Naive thymus-derived CD4-positive, alpha-beta T cell (primary cell): ENCODE measurements at places on chromosomes 1 and 21. TPM values are rescaled to one million over a fixed set of nuclear protein-coding genes. Genes with fewer than 3 reads are reported as not detected.
A peak's percentile ranks its signal among the peaks of the same experiment; 100 is the strongest.

DNA sequence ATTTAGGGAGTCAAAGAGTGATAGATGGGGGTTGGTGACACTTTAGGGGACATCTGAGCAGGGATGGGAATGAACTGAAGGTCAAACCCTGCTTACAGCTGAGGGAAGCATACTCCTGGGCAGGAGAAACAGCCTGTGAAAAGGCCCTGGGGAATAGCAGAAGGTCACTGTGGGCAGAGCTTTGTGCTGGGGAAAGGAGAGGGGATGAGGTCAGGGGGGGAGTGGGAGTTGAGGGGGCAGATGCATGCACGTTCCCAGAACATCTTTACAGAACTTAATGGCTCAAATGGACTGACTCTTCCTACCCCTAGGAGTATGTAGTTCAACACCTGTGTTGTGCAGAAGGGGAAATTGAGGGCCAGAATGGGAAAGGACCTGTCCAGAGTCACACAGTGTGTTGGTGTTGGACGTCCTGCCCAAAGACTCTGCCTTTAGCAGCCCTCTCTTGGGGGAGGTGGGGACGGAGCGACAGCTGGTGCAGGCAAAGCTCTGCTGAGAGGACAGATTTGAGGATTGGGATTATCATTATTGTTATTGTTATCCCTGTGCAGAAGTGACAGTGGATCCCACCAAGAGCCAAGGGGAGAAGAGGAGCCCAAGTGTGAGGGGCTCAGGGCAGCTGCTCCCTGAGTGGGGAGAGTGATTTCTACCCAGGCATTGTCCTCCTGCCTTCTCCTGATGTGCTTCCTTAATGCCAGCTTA lies 116.5 kb downstream of the PTPRU start:
- DNase-seq, result no peak

DNA sequence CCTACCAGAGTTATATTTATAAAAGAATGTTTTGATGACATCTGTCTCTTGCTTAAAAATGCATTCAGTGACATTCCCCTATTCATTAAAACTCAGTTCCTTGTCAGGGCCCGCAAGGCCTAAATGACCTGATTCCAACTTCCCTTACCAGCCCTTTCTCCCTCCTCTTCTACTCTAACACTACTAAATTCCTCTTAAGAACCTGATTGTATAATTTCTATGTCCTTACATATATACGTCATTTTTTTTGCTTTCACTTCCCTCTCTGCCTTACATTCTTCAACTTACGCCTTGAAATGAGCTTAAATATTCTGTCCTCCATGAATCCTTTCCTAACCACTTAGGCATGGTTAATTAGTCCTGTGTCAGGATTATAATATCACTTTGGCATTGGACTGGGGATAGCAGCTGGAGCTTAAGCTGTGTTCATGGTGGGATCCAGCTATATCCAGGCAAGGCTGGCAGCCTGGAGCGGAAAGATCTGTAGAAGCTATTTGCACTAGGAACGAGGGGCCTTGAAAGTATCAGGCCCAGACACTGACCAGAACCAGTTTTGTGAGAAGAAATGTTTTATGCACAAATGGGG lies 360.2 kb upstream of the PTBP2 start:
- no peak for DNase-seq

GRCh38 chr21:42346441-42346840 lies 4.4 kb downstream of the TFF2 start:
- no peak for DNase-seq

GRCh38 chr1:200379432-200379757 lies 30.4 kb downstream of the ZNF281 start:
- no peak for DNase-seq

GRCh38 chr1:197399755-197400521 lies 131.9 kb downstream of the CRB1 start:
- peak; percentile 28 for DNase-seq

DNA sequence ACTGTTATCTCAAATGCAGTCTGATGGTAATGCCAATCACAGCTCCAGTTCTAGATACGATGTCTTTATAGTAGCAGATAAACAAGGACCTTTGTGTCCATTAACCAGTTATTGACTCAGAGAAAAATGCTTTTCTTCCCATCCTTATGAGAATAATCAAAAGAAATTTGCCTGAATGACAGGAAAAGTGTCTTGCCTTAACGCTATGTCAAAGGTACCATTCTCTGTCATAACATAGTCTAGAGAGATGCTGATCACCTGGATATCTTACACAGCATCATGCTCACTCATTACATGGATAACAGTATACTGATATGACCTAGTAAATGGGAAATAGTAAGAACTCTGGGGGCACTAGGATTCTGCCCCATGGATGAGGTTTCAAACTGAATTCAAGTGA lies 151.7 kb upstream of the NEGR1 start:
- DNase-seq, result no peak

DNA sequence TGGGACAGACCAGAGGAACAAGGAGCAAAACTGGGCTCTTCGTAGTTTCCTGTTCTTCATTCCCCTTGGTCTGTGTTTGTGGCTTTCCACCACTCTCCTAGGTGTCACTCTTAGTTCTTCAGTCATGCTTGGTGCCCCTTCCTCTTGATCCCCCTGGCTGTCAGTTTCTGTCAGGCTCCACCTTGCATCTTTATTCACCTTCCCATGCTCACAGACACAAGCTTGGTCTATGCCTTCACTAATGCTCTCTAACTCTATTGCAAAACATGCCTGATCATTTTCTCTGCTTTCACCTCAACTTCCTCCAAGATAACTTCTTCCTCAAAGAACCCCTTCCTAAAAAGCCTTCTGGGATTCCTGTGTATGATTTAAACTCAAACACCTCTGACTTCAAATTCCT lies 122.9 kb downstream of the GLUL start:
- no peak for DNase-seq

DNA sequence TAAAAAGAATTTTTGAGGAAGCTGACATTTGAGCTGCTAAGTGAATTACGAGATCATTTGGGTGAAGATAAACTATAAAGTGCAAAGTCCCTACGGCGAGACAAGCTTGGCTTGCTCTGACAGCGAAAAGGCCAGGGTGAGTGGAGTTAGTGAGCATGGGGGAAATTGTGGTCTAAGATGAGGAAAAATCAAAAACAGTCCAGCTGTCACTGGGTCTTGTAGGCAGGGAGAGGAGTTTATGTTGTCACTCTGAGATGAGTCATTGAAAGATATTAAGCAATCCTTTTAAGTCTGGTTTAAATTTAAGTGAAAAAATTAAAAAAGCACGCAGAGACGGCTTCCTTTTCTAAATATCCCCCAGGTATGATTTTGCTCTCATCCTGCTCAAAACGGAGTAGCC lies 601.9 kb downstream of the MRPL39 start:
- DNase-seq, result no peak

- DNase-seq, result no peak
Measured at GRCh38 chr1:74504933-74505512, 7.4 kb downstream of the LRRC53 start.

GRCh38 chr1:167584581-167584980 lies 31.0 kb upstream of the CREG1 start:
- no peak for DNase-seq

GRCh38 chr1:228045405-228045804 lies 37.1 kb upstream of the ARF1 start:
- no peak for DNase-seq

GRCh38 chr1:246117066-246117791 lies 389.9 kb downstream of the SMYD3 start:
- peak; percentile 78 for DNase-seq

- DNase-seq, result peak; percentile 26
Measured at GRCh38 chr1:23167353-23168078, 1.1 kb downstream of the LUZP1 start.

DNA sequence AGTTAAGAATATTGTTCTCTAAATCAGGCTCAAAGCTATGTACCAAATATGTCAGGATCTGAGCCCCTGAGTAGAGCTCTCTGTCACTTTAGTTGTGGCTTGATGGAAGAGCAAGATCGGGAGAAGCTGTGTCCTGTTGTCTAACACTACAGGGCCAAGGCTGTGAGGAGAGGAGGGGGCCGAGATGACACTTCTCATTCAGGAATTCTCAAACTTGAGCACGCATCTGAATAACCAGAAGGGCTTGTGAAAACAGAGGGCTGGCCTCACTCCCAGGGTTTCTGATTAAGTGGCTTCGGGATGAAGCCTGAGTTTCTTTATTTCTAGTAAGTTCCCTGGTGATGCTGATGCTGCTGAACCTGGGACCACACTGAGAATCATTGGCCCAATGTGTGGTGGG lies 209.2 kb upstream of the DAB1 start:
- no peak for DNase-seq

DNA sequence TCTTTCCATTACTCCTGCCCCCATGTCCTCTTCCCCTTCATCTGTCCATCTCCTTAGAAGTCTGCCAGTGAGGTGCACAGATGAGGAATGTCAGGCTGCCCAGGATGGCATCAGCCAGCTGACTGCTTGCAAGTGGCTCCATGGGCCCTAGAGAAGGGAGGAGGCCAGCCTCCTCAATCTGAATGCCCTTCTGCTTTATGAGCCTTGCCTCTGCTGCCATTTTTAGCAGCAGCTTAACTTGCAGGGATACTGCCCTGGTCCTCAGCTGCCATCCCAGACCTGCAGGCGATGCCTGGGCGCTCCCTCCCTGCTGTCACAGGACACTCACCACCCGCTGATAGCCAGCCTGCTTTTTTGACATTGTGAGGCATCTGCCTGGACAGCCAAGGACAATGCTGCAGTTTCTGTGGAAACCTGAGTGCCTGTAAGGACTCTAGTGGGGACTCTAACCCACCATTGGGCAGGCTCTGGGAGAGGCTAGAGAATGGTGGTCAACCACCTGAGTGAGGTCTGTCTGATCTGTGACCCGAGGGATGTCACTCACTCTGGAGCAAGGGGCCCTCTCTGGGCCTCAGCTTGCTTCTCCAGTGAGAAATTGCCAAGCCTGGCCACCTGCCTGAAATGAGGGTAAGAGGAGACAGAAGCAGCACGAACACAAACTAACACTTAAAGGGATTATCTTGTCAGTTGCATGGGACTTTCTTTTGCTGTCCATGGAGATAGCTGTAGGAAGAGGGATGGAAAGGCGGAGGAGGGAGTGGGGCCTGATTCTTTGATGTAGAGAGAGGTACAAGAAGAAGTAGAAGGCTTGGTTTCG lies 185.0 kb downstream of the MIS18A start:
- DNase-seq, result no peak

- no peak for DNase-seq
Measured at GRCh38 chr1:85149805-85150204, 51.0 kb downstream of the SYDE2 start.

GRCh38 chr1:100229681-100230443 lies 19.8 kb downstream of the DBT start:
- no peak for DNase-seq

- no peak for DNase-seq
Measured at GRCh38 chr1:192571668-192572067, 3.9 kb upstream of the RGS1 start.

- DNase-seq, result no peak
Measured at GRCh38 chr1:6287431-6287886, 26.6 kb upstream of the GPR153 start.

DNA sequence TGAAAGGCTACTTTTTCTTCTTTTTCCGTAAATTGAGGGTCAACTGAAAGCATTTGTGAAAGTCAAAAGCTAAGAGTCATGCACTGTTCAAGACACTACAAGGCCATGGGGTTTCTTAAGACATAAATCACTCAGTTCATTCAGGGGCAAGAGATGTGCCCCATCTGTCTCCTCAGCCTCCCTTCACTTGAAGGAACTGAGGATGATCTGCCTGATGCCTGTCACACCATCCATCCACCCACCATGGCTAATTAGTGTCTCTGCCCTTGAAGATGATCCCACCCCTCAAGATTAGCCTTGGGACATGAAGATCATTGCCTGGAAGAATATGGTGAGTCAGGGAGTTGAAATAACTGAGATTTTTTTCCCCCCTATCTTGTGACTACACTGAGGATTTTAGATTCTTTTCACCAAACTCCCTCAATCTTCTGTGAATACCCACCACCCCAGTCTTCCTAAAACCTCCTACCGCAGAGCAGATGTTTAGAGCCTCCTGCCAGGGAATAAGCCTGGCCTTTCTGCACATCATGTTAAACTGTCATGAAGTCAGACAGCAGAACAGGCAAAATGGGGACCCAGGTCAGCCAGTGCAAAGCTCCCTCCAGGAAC lies 88.6 kb upstream of the LMO4 start:
- no peak for DNase-seq

DNA sequence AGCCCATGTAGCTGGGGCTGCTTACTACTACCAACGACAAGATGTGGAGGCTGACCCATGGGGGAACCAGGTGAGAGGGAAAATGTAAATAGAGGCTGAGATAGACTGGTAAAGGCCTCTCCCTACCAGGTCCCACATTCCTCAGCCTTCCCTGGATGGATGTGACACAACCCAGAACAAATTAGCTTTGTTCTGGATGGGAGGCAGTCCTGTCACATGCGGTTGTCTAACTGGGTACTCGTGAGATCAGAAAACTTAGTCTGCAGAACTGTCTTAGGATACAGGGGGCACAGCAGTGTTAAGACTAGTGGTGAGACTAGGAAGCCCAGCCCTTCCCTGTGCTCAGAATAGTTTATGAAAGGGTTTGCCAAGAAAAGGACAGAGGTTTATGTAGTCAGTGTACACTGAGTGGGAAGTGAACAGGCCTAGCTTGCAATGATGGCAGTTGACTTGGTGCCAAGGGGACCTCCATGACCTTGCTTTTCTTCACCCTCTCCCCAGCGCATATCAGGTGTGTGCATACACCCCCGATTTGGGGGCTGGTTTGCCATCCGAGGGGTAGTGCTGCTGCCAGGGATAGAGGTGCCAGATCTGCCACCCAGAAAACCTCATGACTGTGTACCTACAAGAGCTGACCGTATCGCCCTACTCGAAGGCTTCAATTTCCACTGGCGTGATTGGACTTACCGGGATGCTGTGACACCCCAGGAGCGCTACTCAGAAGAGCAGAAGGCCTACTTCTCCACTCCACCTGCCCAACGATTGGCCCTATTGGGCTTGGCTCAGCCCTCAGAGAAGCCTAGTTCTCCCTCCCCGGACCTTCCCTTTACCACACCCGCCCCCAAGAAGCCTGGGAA lies 8.4 kb downstream of the MMACHC start:
- DNase-seq, result no peak

- DNase-seq, result no peak
Measured at GRCh38 chr1:2257245-2257627, 29.1 kb downstream of the SKI start.

Gene TINAGL1
- total RNA-seq, result not detected

Gene TTC39A
- total RNA-seq, result 0.16 TPM

Gene OR2T33
- not detected for total RNA-seq

Gene POGZ
- 112 TPM for total RNA-seq

Gene GOLT1A
- not detected for total RNA-seq

Gene PYGO2
- total RNA-seq, result 33.0 TPM

Gene USF1
- total RNA-seq, result 71.6 and 83.8 TPM in 2 replicates

Gene SIK1
- 1.9 TPM for total RNA-seq

Gene PTPN7
- total RNA-seq, result 45.5 TPM

Gene SERTAD4
- total RNA-seq, result not detected

Gene NOTCH2NLA
- 51.4 and 51.7 TPM in 2 replicates for total RNA-seq

Gene DENND2C
- 1.3 TPM for total RNA-seq

Gene LEFTY1
- total RNA-seq, result 0.84 TPM

Gene SLC37A1
- 15.8 TPM for total RNA-seq
